Naive thymus-derived CD8-positive, alpha-beta T cell (primary cell): ENCODE measurements at places on chromosomes 3 and 15.

GRCh38 chr15:89494941-89495637, 1.3 kb downstream of the RHCG start:
- DNase-seq = no peak

GRCh38 chr15:32685576-32685975, 32.2 kb upstream of the GREM1 start:
- no peak for DNase-seq

DNA sequence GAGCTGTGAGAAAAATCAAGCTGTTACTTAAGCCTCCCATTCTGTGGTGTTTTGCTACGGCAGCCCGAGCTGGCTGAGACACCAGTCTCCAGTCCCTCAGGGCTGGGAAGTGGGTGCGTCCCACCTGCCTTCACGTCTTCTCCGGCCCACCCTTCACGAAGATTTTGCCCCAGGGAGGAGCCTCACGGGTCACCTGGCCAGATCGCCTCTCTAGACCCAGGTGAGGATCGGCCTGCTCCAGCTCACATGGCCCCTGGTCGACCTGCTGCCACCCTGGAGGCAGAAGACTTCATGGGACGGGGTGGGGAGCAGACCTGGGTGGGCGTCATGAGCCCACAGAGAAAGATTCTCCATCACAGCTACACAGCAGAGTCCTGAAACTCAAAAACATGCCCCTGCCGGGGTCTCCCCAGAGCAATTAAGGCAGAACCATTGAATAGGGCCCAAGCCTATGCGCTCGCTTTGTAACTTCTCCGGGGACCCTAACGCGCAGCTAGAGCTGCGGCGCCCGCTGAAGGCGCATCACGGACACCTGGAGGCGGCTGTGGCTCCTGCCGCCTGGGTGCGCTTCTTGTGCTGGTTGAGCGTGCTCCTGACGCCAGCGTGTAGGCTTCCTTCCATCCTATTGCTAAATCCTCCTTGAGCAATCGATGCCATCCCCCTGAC, 92.6 kb upstream of the ALDH1A3 start:
- DNase-seq = no peak

GRCh38 chr3:21747966-21748555, 2.9 kb downstream of the ZNF385D start:
- no peak for DNase-seq

- no peak for DNase-seq
Observed at GRCh38 chr3:60707452-60708020, 543.7 kb downstream of the FHIT start.

- no peak for DNase-seq
Observed at GRCh38 chr3:63922491-63923199, 10.5 kb upstream of the SCAANT1 start.

GRCh38 chr3:62665627-62666437, 209.4 kb downstream of the CADPS start:
- no peak for DNase-seq

DNA sequence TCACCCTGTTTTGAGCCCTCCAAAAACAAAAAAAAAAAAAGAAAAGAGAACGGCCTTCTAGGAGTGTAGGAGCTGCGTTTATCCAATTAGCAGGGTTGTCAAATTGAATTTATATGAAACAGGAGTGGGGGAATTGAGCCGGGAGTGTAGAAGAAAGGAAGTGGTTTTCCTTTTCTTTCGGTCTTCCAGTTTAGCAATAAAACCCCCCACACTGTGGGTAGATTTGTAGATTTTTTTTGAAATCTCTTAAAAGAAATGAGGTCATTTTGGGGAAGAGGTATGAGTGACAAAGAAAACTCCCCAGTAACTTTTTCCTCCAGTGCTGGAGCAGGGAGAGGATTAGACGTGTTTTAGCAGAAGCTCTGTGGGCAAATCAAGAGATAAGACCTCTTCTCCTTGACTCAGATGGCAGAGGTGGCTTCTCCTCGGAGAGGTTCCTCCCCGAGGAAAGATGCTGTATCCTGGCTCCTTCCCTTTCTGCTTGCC, 30.8 kb downstream of the BOC start:
- no peak for DNase-seq

DNA sequence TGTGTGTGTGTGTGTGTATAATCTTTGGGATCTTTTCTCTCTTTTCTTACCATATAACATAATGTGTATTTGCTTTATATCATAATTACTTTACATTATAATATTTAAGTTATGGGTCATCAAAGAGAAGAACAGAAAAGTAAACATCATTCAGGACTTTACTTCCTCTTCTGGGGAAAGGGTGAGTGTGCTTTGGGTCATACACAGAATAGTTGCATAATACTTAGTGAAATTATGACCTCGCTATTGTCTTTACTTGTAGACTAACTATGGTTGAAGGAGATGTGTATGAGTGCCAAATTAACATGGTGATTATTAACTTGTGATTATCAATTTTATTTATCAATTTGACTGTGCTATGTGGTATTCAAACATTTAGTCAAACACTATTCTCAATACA, 1086.9 kb downstream of the DIPK2A start:
- no peak for DNase-seq

DNA sequence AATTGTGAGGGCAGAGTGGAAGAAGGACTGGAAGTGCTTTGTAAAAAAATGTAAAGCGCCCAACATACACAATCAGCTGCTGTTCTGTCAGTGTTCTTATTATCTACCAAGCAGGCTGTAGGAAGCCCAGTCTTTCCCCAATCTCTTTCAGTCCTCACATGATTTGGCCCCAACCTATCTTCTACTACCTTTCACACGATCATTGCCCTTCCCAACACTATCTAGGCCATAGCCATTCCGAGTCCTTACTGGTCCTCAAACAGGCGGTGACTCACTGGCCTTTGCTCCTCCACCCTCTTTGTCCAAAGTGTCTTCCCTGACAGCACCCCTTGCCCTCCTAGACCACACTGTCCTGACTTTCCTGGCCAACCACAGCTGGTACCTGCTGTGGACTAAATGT, 861 bp upstream of the RFT1 start:
- DNase-seq = no peak

- peak; percentile 36 for DNase-seq
Observed at GRCh38 chr15:99409097-99409473, 156.7 kb upstream of the MEF2A start.

GRCh38 chr15:80367661-80368060, 36.5 kb upstream of the ARNT2 start:
- DNase-seq = no peak

- DNase-seq = no peak
Observed at GRCh38 chr3:63642488-63642887, 10.0 kb upstream of the SNTN start.

GRCh38 chr3:169144731-169145130, 518.8 kb downstream of the MECOM start:
- DNase-seq = no peak

GRCh38 chr3:173028351-173028750, 112.7 kb downstream of the SPATA16 start:
- no peak for DNase-seq

GRCh38 chr3:188362405-188362831, 208.5 kb downstream of the LPP start:
- no peak for DNase-seq

- DNase-seq = no peak
Observed at GRCh38 chr3:10353661-10354360, 32.9 kb upstream of the SEC13 start.

GRCh38 chr15:74785194-74786032, 3.5 kb downstream of the CSK start:
- peak; percentile 47 for DNase-seq

DNA sequence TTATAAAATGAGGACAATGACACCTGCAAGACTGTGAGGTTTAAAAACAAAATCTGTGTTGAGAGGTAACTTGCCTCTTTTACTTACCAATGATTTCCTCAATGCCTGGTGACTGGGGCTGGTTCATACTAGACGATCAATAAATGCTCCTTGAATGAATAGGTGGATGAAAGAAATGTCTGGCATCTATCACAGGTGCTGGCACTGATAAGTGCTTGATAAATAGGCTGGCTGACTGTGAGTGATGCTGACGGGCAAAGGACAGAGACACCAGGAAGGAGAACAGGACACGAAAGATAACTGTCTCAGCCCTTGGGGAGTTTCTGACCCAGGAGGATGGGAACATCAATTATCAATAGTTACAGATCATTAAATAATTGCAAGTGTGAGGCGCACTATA, 31.9 kb downstream of the RBP2 start:
- no peak for DNase-seq

DNA sequence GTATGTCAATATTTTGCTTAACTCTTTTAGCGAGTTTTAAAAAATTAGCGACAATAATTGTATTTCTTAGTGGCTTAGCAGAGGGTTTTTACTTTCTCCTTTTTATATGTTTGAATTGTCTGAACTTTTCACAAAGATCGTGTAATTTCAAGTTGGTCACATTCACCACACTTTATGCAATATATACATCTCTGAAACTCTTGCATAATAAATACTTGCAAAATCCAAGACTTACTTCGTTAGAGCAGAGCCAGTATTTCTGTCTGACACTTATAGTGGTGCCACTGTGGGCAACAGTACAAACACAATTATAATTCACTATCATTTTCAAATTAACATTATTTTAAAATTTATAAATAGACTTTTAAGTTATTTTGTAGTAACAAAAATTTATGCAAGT, 62.0 kb downstream of the SUCNR1 start:
- DNase-seq = no peak

DNA sequence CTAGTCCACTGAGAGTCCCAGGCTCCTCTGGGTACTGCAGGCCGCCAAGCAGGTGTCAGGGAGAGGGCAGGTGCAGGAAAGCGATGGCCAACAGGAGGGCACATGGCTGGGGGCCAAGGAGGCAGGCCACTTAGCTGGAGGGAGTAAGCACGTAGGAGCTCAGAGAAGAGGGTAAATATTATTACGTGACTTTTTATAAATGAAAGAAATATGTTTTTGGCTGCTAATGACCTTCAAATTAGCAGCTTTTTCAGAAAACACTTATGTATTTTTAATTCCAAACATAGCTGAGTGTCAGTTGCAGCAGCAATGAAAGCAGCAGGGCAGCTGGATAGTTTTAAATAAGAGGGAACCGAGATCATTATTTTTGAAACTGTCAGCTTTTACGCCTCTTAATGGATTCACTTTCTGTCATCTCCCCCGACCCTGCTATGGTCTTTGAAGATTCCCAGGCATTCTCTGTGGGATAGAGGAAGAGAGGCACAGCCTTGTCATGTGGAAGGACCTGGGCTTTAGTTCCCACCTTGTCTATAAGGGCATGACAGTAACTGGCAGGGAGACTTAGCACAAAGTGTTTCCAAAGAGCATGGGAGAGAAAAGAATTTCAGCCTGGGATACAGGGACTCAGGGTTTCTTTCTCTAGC, 477.1 kb downstream of the EPHB1 start:
- no peak for DNase-seq

DNA sequence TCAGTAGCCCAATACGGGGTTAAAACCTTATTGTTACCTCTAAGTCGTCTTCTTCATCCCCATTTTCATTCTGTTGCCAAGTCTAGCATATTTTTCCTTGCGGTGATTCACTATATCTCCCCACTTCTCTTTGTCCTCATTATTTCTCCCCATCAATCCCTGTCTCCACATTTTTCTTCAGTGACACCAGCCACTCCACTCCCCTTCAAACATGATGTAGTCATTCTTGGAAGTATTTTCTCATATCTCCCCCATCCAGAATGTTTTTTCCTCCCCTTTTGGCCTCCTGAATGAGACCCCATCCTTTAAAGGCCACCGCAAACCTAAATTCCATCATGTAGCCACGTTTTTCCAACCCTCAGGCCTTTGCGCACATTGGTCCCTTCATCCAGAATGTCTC, 105.9 kb downstream of the TOP2B start:
- no peak for DNase-seq

- DNase-seq = no peak
Observed at GRCh38 chr3:100436951-100437350, 35.6 kb downstream of the LNP1 start.

DNA sequence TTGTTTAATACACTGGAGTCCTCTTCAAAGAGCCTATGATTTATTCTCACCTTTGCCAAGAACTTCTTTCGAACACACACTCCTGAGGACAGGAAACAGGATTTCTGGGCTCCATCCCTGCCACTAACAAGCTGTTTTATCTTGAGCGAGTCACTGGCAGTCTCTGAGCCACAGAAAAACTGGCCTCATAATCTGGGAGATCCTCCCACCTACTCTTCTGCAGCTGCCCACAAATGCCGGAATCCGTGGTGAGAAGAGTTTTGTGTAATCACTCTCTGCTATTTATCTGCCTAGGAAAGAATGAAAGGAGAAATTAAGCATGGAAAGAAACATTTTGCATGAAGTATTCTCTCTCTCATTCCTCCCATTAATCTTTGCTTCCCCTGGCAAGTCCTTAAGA, 172.0 kb upstream of the TRIM42 start:
- DNase-seq = no peak

GRCh38 chr15:75200391-75200764, 1.3 kb upstream of the C15orf39 start:
- DNase-seq = no peak

DNA sequence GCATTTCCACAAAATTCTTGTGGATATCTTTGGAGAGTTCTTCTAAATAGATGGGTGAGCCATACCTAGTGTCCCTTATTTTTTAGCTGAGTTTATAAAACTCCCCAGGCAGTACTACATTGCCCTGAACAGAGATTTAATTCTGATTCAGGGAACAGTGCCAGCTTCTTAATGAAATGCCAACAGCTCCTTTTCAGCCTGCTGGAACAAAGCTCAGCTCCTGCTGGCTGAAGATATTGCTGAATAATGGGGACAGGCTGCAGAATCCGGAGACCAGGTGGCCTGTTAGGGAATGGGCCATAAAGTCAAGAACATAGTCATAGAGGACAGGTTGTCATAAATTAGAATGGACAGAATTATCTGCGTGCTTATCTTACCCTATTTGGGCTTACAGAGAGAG, 8.9 kb downstream of the HGD start:
- no peak for DNase-seq

DNA sequence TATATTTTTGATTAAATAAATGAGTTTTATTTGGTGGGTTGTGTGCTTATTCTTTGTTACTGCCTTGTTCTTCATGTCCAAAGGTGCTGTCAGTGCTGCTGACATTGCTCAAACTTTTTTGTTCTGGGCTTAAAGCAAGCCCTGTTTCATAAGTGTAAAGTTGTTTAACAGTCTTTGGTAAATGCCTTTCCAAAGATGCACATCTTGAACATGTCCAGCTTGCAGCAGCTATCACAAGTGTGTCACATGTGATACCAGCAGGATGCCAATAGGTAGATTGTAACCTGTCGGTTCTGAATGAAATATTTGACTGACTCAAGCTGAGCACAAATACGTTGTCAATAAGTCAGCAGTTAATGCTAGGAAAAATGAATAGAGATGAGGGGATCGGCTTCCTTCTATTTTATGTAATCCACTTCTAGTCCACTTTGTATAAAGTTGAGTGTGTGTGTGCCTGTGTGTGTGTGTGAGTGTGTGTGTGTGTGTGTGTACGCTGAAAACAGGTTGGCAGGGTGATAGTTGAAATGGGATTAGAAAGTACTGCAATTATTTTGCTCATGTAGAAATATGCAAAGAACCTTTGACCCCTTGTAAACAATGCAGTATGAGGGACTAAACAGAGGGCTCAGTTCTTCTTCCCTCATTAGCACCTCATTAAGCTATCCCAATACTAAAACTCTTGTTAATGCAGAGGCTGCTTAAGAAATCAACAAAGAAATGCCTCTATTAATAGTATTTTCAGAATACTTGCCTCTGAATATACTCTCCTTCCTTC, 986.5 kb downstream of the TUSC7 start:
- no peak for DNase-seq
